ENCODE measurements at places on chromosomes 16 and 17.

DNA sequence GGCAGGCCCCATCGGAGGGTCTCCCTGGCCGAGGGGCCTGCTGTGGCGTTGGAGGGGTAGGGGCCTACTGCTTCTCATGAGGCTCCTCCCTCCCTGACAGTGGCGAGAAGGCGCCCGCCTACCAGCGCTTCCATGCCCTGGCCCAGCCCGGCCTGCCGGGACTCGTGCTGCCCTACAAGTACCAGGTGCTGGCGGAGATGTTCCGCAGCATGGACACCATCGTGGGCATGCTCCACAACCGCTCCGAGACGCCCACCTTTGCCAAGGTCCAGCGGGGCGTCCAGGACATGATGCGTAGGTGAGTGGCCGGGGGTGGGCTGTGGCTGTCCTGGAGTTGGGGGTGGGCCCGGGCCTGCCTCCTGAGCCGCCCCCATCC is 1.7 kb downstream of the CDT1 start:
- DNase-seq = no peak

GRCh38 chr16:59864981-59865666 is 1131.0 kb upstream of the GOT2 start:
- no peak for DNase-seq

GRCh38 chr16:2511128-2511800 is 2.5 kb upstream of the ATP6V0C start:
- no peak for DNase-seq

GRCh38 chr17:75827308-75828075 is 16.7 kb downstream of the UNC13D start:
- DNase-seq = peak; percentile 93

DNA sequence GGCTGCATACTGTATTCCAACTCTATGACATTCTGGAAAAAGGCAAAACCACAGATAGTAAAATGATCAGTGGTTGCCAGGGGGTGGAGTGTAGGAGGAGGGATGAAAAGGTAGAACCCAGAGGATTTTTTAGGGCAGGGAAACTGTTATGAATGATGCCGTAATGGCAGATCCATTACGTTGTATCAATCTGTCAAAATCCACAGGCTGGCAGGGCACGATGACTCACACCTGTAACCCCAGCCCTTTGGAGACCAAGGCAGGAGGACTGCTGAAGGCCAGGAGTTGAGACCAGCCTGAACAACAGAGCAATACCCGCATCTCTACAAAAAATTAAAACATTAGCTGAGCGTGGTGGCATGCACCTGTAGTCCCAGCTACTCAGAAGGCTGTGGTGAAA is 91.8 kb downstream of the RMI2 start:
- DNase-seq = no peak

DNA sequence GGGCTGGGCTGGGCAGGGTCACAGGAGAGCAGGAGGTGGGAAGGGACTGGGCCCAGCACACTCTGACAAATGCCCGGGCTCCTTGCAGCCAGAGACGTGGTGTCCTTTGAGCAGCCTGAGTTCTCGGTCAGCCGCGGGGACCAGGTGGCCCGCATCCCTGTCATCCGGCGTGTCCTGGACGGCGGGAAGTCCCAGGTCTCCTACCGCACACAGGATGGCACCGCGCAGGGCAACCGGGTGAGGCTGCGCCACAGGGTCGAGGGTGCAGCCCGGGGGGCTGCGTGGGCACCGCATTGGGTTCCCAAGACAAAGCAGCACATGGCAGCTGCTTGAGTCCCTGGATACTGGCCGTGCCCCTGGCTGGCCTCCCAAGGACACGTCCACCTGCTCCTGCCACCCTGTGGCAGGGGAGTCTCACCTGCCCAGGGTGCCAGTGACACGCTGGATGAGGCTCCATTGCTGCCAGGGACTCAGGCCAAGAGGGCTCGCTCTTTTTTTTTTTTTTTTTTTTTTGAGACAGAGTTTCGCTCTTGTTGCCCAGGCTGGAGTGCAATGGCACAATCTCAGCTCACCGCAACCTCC is 21.3 kb downstream of the GALK1 start:
- no peak for DNase-seq

DNA sequence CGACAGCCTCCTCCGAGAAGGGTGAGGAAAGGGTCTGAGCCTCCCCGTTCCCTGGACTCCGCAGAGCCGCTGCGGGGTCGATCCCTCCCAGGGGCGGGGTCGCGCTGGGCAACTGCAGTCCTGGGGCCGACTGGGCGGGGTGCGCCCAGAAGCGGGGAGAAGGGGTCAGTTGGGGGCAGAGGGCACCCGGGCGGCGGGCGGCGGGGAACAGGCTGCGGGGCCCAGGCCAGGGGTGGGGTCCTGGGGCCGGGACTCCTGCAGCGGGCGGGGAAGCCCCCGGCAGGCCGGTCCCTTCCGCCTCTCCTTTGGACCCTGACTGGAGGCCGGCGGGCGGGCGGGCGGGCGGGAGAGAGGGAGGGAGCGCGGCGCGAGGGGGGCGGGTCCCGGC is 352 bp downstream of the GGNBP2 start:
- no peak for DNase-seq

GRCh38 chr16:53093162-53093744 is 38.5 kb downstream of the CHD9 start:
- no peak for DNase-seq

- DNase-seq = no peak
Measured at GRCh38 chr17:45997624-45998023, 1.4 kb upstream of the STH start.

- DNase-seq = no peak
Measured at GRCh38 chr17:49254066-49254465, 23.5 kb upstream of the PHOSPHO1 start.

GRCh38 chr16:8768692-8769091 is 28.7 kb downstream of the TMEM186 start:
- no peak for DNase-seq

DNA sequence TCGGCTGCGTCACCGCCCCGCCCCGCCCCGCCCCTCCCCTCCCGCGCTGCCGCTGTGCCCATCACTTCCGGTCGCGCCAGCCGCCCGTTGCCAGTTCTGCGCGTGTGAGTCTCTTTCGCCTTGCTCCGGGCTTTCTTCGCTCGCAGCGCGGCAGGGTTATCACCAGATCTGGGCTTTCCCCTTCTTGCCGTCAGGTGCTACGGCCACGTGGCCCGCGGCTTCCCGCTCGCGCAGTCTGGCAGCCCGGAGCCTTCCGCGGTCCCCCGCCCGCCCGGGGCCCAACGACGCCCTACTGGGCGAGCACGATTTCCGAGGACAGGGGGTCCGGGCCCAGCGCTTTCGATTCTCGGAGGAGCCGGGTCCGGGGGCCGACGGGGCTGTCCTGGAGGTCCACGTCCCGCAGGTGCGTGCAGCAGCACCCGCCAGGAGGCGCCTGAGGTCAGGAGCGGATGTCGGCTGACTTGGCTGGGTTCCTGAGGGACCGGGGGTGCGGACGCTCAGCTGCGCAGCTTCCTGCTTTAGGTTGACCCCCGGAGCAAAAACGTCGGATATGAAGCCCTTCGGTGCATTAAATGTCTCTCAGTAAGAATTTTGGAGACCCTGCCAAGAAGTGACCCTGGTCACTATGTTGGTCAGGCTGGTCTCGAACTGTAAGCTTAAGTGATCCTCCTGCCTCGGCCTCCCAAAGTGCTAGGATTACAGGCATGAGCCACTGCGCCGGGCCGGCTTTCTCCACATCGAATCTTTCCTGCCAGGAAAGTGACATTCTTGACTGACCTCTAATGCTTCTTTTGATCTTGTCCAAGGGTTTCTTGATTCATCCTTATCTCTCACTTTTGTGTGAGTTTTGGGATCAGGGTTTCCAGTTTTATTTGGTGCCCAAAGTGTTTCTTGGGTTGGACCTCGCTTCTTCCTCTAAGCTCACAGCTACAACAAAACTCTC is at the start of gene METTL23:
Gene METTL23, plus strand, starts transcription at position 64 of the 943 bp plus-strand sequence. CDS start 2,872 bp downstream, outside the sequence.
- DNase-seq = peak; percentile 81

DNA sequence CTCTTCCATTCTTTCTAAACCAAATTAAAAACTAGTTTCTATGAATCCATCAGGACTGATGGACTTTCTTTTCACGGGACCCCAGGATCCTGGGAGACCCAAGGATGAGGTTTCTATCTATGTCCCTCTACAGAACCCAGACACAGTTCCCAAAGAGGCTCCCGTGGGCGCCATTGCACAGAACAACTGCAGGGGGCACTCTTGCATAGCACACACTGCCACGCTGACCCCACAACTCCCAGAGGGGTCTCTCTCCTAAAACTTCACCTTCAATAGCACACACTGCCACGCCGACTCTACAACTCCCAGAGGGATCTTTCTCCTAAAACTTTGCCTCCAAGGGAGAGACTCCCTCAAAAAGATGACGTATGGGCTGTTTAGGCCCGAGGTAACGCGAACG is 9.0 kb downstream of the ABR start:
- no peak for DNase-seq

DNA sequence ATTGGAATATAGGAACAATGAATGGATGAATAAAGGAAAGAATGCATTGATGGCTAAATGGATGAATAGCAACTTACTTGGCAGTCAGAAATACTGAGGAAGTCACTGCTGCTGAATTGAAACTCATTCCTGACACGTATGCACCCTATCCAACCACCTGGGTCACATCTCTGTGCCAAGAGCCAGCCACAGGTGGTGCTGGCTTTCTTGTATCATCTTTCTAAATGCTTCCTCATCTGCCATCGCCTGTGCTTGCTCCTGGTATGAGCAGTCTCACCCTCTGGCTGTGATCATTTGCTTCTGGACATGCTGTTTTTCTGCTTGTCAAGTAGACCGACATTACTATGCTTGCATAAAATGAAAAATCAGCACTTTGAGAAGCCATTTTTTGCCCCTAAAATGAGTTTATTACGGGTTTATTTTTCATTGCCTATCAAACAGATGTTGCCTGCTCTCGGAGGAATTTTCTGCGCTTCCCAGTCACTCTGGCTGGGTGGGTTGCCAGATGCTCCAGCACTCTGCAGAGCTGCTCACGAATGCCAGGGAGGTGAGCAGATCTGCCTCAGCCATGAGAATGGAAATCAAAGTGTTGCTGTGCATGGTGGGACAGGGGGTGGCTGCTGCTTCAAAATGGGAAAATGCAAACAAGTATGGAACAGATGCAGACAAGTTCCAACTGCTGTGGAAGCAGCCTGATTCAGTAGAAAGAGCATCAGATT is 1349.6 kb upstream of the CDH8 start:
- no peak for DNase-seq

DNA sequence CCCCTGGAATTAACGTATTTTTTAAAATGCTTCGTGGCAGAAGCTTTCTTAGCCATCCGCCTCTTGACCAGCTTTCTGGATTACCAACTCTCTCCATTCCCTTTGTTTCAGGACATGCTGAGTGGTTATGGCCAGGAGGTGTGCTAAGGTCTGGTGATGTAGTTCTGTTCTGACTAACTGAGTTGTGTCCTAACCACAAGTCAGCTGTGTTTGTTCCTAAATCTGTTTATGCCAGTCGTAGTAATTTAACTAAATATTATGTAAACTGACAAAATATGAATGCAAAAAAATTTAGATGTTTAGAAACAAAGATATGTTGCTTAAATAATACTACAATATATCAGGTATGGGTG is 61.6 kb downstream of the MRTFB start:
- peak; percentile 30 for DNase-seq

GRCh38 chr17:55160501-55160900 is 104.3 kb upstream of the HLF start:
- DNase-seq = no peak

- DNase-seq = no peak
Measured at GRCh38 chr17:79947351-79948031, 88.2 kb downstream of the TBC1D16 start.

DNA sequence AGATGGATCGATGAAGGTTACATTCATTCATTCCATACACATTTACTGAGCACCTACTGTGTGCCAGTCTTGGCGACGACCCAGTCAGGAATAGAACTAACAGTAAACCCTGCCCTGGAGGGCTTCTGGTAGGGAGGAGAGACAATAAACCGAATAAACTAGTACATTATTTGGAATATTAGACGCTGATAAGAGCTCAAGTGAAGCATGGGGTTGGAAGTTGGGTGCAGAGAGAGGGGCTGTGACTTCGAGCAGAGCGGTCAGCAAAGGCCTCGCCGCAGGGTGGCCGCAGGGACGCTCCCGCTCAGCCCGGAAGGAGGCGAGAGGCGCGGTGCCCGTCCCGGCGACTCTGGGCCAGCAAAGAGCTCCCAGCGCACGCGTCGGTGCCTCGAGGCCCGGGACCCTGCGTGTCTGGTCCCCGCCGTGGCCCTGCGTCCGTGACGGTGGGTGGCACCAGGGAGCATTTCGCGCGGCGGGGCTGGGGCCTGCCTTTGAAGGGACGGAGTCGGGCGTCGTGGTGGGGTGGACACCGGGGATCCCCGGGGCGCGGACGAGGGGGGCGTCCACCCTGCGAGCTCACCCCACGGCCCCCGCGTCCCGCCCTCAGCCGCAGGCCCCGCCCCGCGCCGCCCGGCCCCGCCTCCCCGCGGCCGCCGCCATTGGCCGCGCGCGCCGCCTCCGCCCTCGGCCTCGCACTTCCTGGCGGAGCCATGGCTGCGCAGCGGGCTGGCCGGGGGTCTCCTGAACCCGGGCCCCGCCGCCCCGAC is at the start of gene KLHL36:
Gene KLHL36, plus strand, starts transcription at position 684 of the 767 bp plus-strand sequence. CDS start 2,357 bp downstream, outside the sequence.
- DNase-seq = peak; percentile 98

GRCh38 chr17:67549820-67550219 is 167.9 kb upstream of the NOL11 start:
- no peak for DNase-seq

GRCh38 chr17:28712032-28712704 is 480 bp upstream of the PROCA1 start:
- peak; percentile 85 for DNase-seq

- DNase-seq = no peak
Measured at GRCh38 chr17:19650826-19651225, 2.3 kb downstream of the ALDH3A2 start.

- no peak for DNase-seq
Measured at GRCh38 chr16:57824888-57825287, 22.6 kb upstream of the KIFC3 start.

- peak; percentile 99 for DNase-seq
Measured at GRCh38 chr16:2520097-2520783, at the start of gene AMDHD2. Gene AMDHD2 (plus strand): TSS chr16:2520371. CDS start chr16:2520459, 88 bp downstream.

DNA sequence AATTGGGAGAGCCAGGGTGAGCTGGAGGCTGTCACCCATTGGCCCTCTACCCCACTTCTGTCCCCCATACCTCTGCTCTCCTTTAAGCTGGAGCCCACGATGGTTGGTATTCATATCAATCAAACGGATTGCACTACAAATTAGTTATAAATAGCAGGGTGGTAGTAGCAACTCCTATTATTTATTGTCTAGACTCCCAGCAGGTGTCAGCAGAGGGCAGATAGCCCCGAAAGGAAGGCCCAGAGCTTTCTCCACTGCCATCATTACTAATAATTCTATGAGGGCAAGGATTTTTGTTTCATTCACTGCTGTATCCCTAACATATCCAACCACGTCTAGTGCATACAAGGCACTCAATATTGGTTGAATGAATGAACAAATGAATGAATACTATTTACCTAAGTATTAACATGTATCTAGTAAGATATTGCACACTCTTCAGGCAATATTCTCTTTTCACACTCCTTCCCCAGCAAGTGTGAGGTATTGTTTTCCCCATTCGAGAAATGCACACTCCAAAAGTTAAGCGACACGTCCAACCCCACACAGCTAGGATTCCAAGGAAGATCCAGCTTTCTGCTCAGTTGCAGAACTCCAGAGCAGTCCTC is 6.3 kb downstream of the C17orf50 start:
- DNase-seq = peak; percentile 80

GRCh38 chr17:2347805-2348685 is 10.7 kb downstream of the SGSM2 start:
- DNase-seq = no peak
